Bronchial epithelial cell (primary cell): ENCODE measurements at places on chromosomes 16 and 17.

GRCh38 chr17:60641810-60642220 lies 35.8 kb upstream of the BCAS3 start:
- peak; percentile 72 for DNase-seq

DNA sequence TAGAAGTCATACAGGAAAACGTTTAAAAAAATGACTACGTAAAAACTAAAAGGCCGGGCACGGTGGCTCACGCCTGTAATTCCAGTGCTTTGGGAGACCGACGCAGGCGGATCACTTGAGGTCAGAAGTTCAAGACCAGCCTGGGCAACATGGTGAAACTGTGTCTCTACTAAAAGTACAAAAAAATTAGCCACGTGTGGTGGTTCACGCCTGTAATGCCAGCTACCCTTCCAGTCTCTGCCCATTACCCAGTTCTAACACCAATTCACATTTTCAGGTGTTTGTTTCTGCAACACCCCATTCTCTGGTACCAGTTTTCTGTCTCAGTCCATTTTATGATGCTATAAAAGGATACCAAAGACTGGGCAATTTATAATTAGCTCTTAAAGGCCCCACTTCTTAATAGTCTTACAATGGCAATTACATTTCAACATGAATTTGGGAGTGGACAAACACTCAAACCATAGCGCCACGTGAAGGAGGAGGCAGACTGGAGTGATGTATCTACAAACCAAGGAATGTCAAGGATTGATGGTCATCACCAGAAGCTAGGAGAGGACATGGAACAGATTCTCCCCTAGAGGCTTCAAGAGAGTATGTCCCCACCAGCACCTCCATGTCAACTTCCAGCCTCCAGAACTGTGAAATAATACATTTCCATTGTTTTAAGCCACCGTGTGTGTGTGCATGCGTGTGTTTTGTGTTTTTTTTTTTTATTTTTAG lies 791 bp upstream of the C17orf75 start:
- no peak for DNase-seq

GRCh38 chr16:84916178-84916577 lies 95.2 kb downstream of the ZDHHC7 start:
- DNase-seq: no peak

DNA sequence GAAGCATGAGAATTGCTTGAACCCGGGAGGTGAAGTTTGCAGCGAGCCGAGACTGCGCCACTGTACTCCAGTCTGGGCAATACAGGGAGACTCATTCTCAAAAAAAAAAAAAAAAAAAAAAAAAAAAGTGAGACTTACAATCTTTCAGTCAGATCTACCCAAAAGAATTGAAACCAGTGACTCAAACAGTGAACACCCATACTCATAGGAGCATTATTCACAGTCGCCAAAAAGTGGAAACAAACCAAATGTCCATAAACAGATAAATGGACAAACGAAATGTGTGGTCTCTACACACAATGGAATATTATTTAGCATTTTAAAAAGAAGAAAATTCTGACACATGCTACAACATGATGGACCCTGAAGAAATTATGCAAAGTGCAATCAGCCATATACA lies 9.1 kb upstream of the SCNN1B start:
- DNase-seq: no peak

GRCh38 chr16:30559690-30560089 lies 1.5 kb upstream of the ZNF764 start:
- no peak for DNase-seq
